Esophagus squamous epithelium (tissue), 5 donors: ENCODE measurements at places on chromosomes 7 and 10. TPM values are rescaled to one million over a fixed set of nuclear protein-coding genes. Genes with fewer than 3 reads are reported as not detected.

ZP3 gene
- total RNA-seq = 4.1 TPM

CYP2C19 gene
- total RNA-seq = 5.0 TPM

SHH gene
- total RNA-seq = not detected

SEMA4G gene
- 1.5 TPM for total RNA-seq

PILRA gene
- 1.5 TPM for total RNA-seq

CRHR2 gene
- total RNA-seq = not detected

PALD1 gene
- 3.1 TPM for total RNA-seq

DLX6 gene
- not detected for total RNA-seq

SPDYE11 gene
- total RNA-seq = not detected

GRM3 gene
- not detected for total RNA-seq

DGKB gene
- 0.09 TPM for total RNA-seq

C7orf57 gene
- total RNA-seq = 1.1 TPM

EEPD1 gene
- total RNA-seq = 6.1 TPM

EXOC4 gene
- 30.7 TPM for total RNA-seq

ADAM8 gene
- total RNA-seq = 3.3 TPM

RBP3 gene
- not detected for total RNA-seq

PSD gene
- total RNA-seq = 1.1 TPM

GRID1 gene
- 0.22 TPM for total RNA-seq

MNX1 gene
- 0.47 TPM for total RNA-seq

ERVW-1 gene
- not detected for total RNA-seq

C10orf105 gene
- total RNA-seq = not detected

MYH16 gene
- total RNA-seq = not detected

ACSL5 gene
- 5.2 TPM for total RNA-seq

CUBN gene
- total RNA-seq = 0.15 TPM

EPDR1 gene
- total RNA-seq = 1.4 TPM

GBX1 gene
- total RNA-seq = not detected

RBM20 gene
- total RNA-seq = 2.1 TPM

PIP gene
- not detected for total RNA-seq

NFE2L3 gene
- 5.5 TPM for total RNA-seq

UCMA gene
- not detected for total RNA-seq

TRIM50 gene
- total RNA-seq = not detected

ATG9B gene
- 8.2 TPM for total RNA-seq

TFR2 gene
- 0.97 TPM for total RNA-seq
